ENCODE measurements at places on chromosomes 2 and 18.

GRCh38 chr2:79960519-79960918 lies 344.0 kb downstream of the LRRTM1 start:
- no peak for DNase-seq

DNA sequence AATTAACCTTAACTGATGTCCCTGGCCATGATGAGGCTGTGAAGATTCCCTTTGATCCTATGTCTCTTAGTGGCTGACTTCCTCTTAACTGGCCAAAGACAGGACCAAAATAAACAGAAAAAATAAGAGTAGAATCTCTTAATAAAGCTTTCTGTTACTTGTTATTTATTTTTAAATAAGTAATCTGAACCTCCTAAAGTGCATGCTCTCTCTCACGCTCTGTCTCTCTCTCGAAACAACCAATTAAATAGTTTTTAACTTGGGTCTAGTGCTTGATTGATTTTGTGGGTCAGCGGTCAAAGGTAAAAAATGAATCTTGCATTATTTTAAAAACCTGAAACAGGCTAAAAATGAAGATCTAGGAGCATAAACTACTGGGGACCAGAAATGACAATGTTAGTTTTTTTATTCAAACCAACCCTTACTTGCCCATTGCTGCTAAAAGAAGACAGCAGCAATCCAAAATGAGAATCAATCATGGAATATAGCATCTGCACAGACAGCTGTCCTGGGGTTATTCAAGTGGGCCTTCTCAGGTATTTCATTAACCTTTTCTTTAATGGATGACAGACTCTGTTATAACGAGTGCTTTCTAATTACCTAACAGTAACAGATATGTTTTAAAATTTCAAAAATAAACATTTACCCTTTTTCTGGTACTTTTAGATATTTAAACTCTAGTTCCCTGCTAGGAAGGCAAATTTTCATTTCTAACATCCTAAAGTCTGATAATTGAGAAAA lies 11.2 kb downstream of the GAREM1 start:
- no peak for DNase-seq

- DNase-seq = no peak
Measured at GRCh38 chr2:39530411-39530866, 93.4 kb upstream of the MAP4K3 start.

GRCh38 chr2:181465676-181466375 lies 8.6 kb downstream of the ITGA4 start:
- DNase-seq = no peak

GRCh38 chr2:166518634-166519390 lies 24.8 kb upstream of the SCN7A start:
- no peak for DNase-seq

GRCh38 chr2:234963773-234964615 lies 12.2 kb downstream of the SH3BP4 start:
- no peak for DNase-seq

DNA sequence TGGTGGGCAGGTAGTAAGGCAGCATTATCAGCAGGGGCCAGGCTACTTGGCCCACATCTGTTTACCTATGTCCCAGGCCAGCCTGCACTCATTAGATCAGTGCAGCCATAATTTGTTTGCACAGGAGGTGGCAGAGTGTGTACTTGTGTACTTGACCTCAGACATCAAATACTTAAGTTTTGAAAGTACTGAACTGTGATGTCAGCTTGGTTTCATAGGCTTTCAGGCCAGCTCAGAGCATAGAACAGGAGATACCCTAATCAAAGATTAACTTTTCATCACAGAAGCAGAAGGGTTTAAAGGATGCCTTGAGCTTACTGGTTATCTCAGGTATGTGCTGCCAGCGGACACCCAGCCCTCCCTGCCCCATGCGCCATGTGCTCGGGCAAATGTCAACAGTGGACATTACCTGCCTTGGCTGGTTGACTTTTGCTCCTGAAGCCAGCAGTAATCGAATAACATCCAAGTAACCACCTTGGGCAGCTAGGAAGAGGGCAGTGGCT lies 33.2 kb downstream of the ANKRD29 start:
- no peak for DNase-seq

DNA sequence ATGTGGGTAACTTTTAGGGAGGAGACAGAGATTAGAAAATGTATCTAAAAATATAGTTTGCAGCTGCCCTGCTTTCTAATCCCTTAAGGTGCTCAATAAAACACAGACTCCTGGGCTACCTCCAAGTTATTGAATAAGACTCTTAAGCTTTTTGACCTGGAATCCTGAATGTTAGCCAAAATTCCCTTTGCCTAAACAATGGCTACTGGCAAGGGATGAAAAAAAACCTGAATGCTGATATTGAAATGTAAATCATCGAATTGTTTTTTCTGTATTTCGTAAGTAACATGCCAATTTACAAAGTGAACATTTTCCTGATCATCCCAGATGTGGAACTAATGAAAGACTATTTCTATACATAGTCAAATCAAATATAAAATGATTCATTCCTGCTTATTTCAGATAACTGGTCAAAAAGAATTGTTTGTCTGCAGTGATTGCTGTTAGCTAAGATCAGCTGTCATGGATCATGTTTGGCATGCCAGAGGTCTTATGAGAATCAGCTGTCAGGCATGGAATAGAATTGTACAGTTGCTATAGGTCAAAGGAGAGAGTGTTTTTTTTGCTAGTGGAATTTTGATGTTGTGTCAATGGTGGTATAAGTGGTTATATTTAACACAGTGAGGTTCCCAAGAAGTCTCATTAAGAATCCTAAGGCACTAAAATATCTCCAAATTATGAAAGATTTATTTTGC lies 363.6 kb upstream of the CWC22 start:
- DNase-seq = no peak

GRCh38 chr18:4450065-4450658 lies 4.9 kb downstream of the DLGAP1 start:
- DNase-seq = no peak

- no peak for DNase-seq
Measured at GRCh38 chr2:32838418-32838817, 108.3 kb upstream of the LTBP1 start.

DNA sequence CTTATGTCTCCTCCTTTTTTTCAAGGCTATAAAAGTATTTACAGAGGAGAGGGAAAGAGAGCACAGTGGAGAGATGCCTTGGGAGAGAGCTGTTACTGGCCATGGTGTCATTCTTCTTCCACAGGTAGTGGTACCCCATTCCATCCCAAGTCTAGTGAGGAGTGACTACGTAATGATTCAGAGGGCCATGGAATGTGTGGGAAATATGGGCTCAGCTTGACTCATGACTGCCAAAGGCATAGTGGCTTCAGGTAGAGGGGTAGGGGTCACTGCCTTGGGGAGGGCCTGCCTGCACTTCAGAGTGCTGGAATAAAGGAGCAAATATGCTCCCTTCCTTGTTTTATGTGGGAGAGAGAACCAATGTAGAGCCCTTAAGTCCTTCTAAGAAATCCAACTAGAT lies 620.6 kb downstream of the IRS1 start:
- no peak for DNase-seq

- DNase-seq = no peak
Measured at GRCh38 chr2:62032096-62032495, 126.6 kb downstream of the COMMD1 start.

GRCh38 chr2:234375176-234375880 lies 121.6 kb downstream of the ARL4C start:
- no peak for DNase-seq

DNA sequence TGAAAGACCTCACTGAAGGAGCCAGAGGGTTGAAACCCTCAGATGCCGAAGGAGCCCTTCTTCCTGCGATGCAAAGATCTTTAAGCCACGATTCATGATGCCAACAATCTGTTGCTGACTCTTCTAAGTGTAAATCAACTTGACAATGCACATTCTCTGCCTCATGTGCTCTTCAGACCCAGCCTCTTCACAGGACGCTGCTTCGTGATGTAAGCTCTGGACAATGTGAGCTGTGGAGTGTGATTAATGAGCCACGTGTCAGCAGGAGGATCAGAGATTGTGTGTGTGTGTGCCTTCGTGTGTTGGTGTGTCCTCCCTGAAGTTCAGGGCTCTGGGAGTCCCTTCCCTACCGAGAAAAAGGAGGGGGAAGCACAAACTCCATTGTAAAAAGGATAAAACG lies 26.5 kb upstream of the TWIST2 start:
- no peak for DNase-seq

Measured in stimulated activated CD4-positive, alpha-beta T cell treated with anti-CD3 and anti-CD28 coated beads, Interleukin-1b, Interleukin-23, amount 100 ng/mL, for 24 hours (primary cell).